ENCODE measurements at places on chromosomes 4 and X. TPM values are rescaled to one million over a fixed set of nuclear protein-coding genes. Genes with fewer than 3 reads are reported as not detected.

GRCh38 chr4:138761638-138762220, 253.9 kb upstream of the NOCT start:
- no peak for DNase-seq

GPR143 gene
- total RNA-seq: 18.7 TPM

GRCh38 chr4:85543832-85544231, 68.9 kb downstream of the ARHGAP24 start:
- peak; percentile 28 for DNase-seq

TCEAL9 gene
- 154 TPM for total RNA-seq

DNA sequence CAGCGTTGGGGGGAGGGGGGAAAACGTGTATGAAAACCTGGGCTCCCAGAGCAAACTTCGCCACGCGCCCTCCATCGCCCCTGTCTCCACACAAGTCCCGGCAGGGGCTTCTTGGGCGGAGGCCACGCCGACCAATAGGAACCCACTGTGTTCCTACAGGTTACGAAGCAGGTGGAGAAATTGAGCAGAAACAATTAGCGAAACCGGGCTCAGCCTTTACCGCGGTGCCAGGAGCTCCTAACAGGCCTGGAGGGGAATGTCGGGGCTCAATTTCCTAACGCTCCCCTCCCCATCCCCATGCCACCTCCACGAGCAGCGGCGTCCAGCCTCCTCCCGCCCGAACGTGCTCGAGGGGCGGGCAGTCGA, 589 bp upstream of the KIT start:
- DNase-seq: no peak

- no peak for DNase-seq
These were observed 2.2 kb upstream of the HTR2C start for GRCh38 chrX:114581528-114582263.

GABRA4 gene
- total RNA-seq: not detected

UGT2B17 gene
- total RNA-seq: not detected

CASP3 gene
- total RNA-seq: 51.0 TPM

DNA sequence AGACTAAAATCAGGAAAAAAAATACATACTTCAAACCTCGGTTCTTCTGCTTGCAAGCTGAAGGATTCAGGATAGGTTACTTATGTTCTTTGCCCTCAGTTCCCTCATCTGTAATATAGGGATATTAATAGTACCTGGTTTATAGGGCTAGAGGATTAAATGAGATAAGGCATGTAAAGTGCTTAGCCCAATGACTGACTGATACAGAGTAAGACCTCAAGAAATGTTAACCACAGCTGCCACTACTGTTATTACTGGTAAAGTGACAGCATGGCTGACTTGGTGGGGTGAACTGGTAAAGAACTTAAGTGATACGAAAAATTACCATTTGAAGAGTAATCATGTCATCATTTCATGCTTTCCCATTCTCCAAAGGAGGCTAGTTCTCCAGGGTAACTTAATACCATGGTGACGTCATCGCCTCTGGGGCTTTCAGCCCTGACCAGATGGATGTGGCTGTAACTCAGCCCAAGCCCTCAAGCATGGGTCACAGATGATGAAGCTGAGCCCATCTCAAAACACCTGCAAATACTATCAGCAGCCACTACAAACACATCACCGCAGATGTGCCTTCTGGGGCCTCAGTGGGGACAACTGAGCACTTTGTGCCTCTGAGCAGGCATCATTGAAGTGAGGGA, 44.5 kb upstream of the SCML1 start:
- DNase-seq: peak; percentile 38

DNA sequence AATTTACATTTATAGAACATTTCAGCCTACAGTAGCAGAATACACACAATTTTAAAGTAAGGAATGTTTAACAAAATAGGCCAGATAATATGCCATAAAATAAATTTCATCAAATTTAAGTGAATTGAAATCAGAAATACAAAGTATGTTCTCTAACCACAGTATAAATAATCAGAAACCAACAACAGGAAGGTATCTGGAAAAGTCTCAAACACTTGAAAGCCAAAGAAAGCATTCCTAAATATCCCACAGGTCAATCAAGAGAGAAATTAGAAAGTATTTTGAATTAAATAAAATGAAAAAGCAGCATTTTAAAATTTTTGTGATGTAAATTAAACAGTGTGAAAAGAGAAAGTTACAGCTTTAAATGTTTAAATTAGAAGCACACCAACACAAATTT, 899.2 kb downstream of the PDHA2 start:
- no peak for DNase-seq

ACSL1 gene
- total RNA-seq: 42.9 TPM
